ENCODE measurements at places on chromosomes 1 and 21.

GRCh38 chr1:30472009-30472408, 251.4 kb downstream of the MATN1 start:
- H3K4me1 ChIP-seq = no peaks in the 10 kb centered on the region
- H3K36me3 ChIP-seq = no peaks in the 10 kb centered on the region
- no peak overlapping the region for H3K27ac ChIP-seq
- DNase-seq = no peak
- H3K27me3 ChIP-seq = no peaks in the 10 kb centered on the region
- no peak overlapping the region for H3K4me3 ChIP-seq

GRCh38 chr1:210262897-210263272, 30.3 kb downstream of the SERTAD4 start:
- no peaks in the 10 kb centered on the region for H3K4me1 ChIP-seq
- peak; percentile 70 for DNase-seq
- H3K27ac ChIP-seq = peak overlapping the region; percentile 70
- no peaks in the 10 kb centered on the region for H3K27me3 ChIP-seq

DNA sequence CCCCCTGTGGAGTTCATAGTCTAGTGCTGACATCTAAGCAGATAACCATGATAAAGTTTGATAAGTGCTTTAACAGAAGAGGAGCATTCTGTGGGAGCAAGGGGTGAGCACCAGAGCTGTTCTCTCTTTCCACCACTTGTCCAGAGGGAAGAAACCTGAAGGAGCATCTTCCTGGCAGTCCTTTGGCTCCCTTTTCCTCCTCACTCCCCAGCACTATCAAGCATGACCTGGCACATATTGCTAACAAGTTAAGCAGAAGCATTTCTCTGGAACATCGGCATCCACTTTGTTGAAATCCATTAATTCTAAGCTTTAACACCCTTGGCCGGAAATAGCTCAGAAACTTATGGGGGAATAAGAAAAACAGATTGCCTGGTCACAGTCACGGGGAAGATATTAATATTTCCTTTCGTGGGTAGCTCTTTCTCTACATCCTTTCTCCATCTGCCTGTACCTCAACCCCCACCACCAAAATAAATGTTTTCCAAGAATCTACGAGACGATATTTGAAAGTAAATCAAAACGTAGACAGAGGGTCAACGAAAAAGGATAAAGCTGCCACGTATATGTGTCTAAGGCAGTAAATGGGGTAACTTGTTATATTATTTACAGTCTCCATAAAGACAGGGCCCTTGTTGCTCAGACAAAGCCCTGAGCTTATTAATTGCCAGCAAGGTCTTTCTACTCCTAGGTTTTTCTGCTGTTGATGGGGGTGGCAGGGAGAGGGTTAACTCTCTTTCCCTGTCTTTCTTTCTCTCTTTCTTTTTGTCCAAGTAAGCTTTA, 351.4 kb downstream of the NUF2 start:
- no peaks in the 10 kb centered on the region for H3K36me3 ChIP-seq
- no peak overlapping the region for H3K4me3 ChIP-seq
- H3K4me1 ChIP-seq = no peaks in the 10 kb centered on the region
- H3K27ac ChIP-seq = no peak overlapping the region

DNA sequence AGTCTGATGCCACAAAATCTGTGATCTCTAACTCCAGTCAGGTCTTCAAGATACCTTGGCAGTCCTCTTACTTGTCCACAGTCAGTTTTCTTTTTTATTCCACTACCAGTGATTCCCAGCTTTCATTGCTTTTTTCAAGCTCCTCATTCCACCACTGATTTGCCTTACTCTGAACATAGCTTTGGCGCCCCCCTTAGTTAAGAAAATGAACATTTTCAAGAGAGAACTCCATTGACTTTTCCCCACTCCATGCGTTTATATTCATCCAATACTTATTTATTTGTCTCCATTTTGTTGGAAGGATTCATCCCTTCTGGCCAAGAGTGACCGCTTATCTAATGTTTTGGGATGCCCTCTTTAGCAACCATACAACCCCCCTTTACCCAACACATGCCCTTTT, 33.9 kb upstream of the IPO9 start:
- H3K36me3 ChIP-seq = peaks cover 36% of the 10 kb centered on the region
- DNase-seq = no peak
- no peaks in the 10 kb centered on the region for H3K27me3 ChIP-seq
- no peak overlapping the region for H3K27ac ChIP-seq

DNA sequence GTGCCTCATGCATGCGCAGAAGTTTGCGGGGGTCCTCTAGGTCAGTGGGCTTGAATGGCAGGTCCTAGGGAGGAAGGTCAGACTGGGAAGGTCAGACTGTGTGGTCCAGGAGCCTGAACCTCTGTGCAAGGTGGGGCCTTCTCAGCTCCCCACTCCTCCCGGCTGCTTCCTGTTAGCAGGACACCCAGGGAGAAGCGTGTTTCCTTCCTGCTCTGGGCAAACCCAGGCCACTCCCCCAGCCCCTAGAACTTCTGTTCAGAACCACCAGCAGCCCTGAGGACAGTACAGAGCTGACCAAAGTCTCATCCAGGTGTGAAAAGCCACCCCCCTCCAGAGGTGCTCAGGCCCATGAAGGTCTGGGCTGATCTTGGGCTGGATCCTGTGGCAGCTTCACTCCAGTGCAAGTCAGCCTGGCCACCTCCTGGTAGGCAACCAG, 29.9 kb downstream of the NAV1 start:
- no peaks in the 10 kb centered on the region for H3K27me3 ChIP-seq
- peaks cover 48% of the 10 kb centered on the region for H3K4me1 ChIP-seq
- no peak overlapping the region for H3K27ac ChIP-seq
- H3K4me3 ChIP-seq = no peak overlapping the region

DNA sequence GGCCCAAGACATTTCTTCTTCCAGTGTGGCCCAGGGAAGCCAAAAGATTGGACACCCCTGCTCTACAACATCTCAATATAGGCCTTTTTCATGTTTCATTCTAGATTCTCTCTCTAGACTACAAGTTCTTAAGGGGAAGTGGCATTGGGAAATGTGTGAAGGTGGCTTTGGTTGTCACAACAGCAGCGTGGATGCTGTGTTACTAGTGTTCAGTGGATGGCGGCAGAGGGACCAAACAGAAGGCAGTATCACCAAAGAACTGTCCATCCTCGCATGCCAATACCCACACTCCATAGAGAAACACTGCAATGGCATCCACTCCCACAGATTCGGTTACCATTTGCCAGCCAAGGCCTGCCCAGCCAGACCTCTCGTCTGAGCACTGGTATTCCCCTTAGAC, 24.3 kb upstream of the IFNAR2 start:
- no peaks in the 10 kb centered on the region for H3K27me3 ChIP-seq
- no peaks in the 10 kb centered on the region for H3K36me3 ChIP-seq
- no peak overlapping the region for H3K27ac ChIP-seq
- H3K4me1 ChIP-seq = peaks cover 4% of the 10 kb centered on the region

DNA sequence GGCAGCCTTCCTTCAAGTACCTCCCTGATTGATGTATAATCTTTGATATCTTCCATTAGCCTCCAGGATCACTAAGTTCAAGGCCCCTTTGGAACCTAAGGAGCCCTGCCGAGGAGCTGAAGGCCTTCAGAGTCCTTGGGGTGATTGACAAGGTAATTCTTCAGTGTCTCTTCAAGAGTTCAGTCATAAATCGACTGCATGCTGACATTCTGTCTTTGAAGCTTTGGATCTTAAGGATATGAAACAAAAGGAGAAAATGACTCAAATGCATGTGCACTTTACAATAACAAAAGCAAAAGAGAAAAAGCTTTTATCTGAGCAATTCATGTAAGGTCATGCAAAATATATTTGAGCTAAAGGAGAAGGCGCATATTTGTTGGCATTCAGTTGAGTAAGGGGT, 125.3 kb downstream of the RPS6KC1 start:
- no peak overlapping the region for H3K4me3 ChIP-seq
- DNase-seq = no peak
- H3K27ac ChIP-seq = no peak overlapping the region
- H3K27me3 ChIP-seq = no peaks in the 10 kb centered on the region
- no peaks in the 10 kb centered on the region for H3K4me1 ChIP-seq
- H3K36me3 ChIP-seq = peaks cover 4% of the 10 kb centered on the region

DNA sequence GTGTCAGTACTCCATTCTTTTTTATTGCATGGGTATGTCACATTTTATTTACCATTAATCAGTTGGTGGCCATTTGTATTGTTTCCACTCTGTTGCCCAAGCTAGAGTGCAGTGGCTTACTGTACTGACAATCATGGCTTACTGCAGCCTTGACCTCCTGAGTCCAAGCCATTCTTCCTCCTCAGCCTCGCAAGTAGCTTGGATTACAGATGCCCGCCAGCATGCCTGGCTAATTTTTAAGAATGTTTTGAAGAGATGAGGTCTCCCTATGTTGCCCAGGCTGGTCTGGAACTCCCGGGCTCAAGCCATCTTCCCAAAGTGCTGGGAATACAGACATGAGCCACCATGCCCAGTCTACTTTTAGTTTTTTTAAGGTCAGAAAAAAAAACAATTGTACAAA, 813 bp upstream of the SFT2D2 start:
- no peak for DNase-seq
- H3K4me3 ChIP-seq = no peak overlapping the region
- no peaks in the 10 kb centered on the region for H3K36me3 ChIP-seq
- no peaks in the 10 kb centered on the region for H3K27me3 ChIP-seq
- H3K27ac ChIP-seq = no peak overlapping the region

DNA sequence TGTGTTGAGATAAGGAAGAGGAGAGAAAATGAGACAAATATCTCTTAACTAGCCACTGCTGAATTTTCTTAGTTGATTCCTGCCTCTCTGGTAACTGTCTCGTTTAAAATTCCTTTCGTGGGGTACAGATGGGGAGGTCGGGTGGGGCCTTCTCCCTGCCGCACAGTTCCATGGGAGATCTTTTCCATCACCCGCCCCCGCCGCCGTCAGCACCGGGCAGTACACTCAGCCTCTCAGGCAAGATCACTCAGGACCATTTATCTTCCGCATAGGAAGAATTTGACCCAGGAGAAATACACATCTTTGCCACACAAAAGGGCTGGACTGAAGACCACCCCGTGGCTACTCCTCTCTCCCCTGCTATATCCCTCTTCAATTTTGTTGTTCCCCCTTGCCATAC, 2.3 kb upstream of the VPS26C start:
- no peak overlapping the region for H3K4me3 ChIP-seq
- H3K27me3 ChIP-seq = no peaks in the 10 kb centered on the region
- peaks cover 19% of the 10 kb centered on the region for H3K4me1 ChIP-seq
- H3K36me3 ChIP-seq = no peaks in the 10 kb centered on the region
- peak; percentile 46 for DNase-seq

DNA sequence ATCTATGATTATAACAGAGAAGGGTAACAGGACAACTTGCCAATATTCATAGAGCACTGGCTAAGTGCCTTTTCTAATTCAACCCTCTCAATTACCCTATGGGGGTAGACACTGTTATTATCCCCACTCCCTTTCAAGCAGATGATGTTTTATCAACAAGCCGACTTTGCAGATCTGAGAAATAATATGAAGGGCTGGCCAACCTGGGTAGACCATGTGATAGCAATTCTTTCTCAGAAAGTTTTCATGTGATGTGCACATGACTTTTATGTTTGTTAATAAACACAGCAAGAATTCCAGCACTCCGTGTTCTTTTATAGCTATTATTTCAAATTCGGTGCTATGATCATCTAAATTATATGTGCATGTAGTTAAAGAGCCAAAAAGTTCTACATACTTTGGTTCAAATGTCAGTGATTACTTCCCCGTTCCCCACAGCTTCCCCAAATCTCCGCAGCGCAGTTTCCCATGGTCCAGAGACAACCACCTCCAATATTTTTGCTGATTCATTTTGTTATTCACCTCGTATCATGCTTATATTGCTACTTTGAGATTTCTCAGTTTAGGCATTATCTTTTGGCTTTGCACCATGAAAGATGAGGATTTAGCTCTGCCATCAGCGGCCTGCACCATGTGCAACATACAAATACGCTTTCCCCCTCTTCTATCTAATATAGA, 96.7 kb upstream of the GADD45A start:
- no peaks in the 10 kb centered on the region for H3K27me3 ChIP-seq
- no peak for DNase-seq
- H3K27ac ChIP-seq = peak overlapping the region; percentile 53
- no peak overlapping the region for H3K4me3 ChIP-seq
- no peaks in the 10 kb centered on the region for H3K36me3 ChIP-seq

- DNase-seq = no peak
- H3K36me3 ChIP-seq = peaks cover 22% of the 10 kb centered on the region
- no peak overlapping the region for H3K4me3 ChIP-seq
- H3K27ac ChIP-seq = no peak overlapping the region
These were observed 87.9 kb downstream of the PLPP3 start for GRCh38 chr1:56491441-56491840.

GRCh38 chr1:117654493-117655219, 48.8 kb downstream of the TENT5C start:
- DNase-seq = no peak
- no peaks in the 10 kb centered on the region for H3K36me3 ChIP-seq

DNA sequence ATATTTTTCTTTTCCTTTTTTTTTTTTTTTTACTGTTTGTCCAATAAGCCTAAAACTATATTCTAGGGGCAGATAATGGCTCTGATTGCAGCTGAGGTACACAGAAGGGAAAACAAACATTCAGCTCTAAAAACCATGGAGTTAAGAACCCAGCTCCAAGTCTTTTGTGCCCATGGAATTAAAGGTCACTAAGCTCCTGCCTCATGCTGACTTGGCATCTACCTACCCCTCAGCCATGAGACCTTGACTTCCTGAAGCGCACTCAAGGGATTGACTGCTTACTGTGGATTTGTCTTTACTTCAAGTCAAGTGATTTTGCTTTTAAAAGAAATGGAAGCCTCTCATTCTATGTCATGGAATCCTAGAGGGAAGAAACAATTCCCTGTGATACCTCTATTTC, 192.3 kb downstream of the AMY1C start:
- H3K27me3 ChIP-seq = no peaks in the 10 kb centered on the region
- H3K36me3 ChIP-seq = no peaks in the 10 kb centered on the region
- no peak overlapping the region for H3K27ac ChIP-seq
- no peak for DNase-seq
- H3K4me3 ChIP-seq = no peak overlapping the region

Measured in right atrium auricular region (tissue), 2 donors.